Left cardiac atrium (tissue), 4 donors: ENCODE measurements at places on chromosomes 12 and 14. TPM values are rescaled to one million over a fixed set of nuclear protein-coding genes. Genes with fewer than 3 reads are reported as not detected.

The OR6C2 gene
- total RNA-seq = not detected

The MGST1 gene
- total RNA-seq = 341 TPM

The MARS1 gene
- total RNA-seq = 74.6 TPM

The ATG2B gene
- 13.3 TPM for total RNA-seq

The HHIPL1 gene
- total RNA-seq = 2.6 TPM

The PROX2 gene
- not detected for total RNA-seq

The LRP1 gene
- total RNA-seq = 188 TPM
